T follicular helper cell (primary cell): ENCODE measurements at places on chromosomes 12 and 14.

DNA sequence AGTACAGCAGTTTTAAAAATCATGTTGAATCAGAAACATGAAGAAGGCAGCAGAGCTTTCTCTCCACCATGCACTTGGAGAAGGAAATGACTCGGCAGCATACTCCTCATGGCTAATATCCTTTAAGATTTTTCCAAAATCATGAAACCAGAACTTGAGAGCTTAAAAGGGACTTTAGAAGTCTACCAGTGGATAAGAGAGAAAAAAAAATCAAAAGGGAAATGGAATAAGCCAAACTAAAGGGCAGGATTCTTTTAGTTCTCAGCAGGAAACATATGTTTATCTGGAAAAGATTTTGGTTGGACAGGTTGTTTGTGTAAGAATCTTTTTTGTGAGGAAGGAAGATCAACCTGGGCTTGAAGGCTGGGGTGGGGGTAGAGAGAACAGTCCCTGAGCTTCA, 111.8 kb downstream of the PRKCH start:
- no peak for DNase-seq

GRCh38 chr12:67425394-67425793, 156.2 kb downstream of the CAND1 start:
- DNase-seq: no peak

DNA sequence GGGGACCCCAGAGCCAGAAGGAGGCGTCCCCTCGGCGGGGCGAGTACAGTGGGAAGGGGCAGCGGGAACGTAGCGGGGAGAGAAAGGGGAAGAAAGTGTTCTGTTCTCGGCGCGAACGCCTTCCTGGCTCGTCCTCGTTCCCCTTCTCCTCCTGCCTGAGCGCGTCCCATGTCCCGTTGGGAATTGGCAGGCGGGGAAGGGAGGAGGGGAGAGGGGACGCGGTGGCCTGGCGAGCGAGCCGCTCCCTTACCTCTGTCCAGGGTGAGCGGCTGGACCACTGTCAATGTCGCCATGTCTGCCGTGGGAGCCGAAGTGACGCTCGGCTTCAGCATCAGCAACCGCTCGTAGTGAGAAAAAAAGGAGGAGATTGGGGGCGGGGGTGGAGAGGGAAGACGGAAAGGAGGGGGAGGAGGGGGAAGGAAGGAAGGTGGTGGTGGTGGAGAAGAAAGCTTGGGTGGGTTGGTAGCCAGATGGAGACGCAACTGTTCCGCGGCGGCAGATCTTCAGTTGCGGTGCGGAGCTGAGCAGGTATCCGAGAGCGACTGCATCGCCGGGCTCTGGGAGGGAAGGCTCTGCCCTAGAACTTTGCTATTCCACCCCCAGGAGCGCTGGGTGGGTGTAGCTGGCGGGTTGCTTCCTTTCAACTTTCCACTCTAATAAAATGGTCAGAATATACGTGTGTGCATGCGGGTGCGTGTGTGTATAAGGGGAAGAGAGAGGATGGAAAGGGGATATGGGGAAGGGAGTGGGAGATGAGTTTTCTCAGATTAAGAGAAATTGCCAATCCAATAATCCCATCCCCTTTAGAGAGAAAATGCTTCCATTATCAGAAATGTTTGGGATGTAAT, at the start of gene LIN7A:
LIN7A (minus strand) TSS at position 544 of the 848 bp plus-strand sequence; CDS start at position 332, 212 bp downstream.
- no peak for DNase-seq

DNA sequence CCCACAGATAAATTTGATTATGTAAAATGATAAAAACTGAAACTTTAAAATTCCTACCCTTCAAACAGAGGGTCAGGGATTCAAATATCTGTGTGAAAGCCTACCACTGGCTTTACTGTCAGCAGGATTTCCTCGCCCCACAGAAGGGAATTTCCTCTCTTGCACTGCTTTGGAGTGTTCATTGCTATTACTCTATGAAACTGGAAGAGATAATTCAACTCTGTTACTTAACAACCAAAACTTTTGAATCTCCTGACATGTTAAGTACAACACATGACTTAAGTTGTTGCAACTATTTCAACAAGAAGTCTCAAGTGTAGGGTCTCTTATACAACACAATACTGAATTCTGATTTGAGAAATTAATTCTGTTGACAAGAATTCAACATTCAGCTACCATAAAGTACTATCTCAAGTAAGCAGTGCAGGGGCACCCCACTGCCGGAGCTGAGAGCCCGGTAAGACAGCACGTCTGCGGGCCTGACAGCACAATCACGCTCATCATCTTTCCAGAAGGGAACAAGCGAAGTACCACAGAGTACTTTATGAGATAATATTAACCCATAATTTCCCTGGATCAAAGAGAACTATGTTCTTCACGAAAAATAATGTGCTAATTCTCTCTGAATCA, 22.9 kb downstream of the DICER1 start:
- DNase-seq: no peak

- DNase-seq: no peak
Measured at GRCh38 chr12:39830852-39831520, 211.4 kb upstream of the ABCD2 start.

GRCh38 chr14:64706593-64707193, 2.5 kb downstream of the PLEKHG3 start:
- DNase-seq: no peak

DNA sequence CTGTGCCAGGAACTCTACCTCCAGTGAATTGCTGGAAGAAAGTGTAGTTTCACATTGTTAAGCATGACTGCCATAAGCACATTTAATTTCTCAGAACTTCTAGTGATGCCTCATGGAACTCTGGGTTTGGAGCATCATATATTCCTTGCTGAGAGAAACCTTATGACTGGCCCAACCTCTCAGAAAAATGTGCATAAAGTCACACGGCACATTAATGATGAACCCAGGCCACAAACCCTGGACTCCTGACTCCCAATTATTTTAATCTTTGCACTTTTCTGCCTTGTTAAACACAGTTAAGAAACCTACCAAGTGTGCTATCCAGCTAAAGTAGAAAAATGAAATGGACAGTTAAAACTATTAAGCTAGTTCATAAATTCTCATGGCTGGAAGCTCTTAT, 5.6 kb downstream of the TCP11L2 start:
- no peak for DNase-seq

DNA sequence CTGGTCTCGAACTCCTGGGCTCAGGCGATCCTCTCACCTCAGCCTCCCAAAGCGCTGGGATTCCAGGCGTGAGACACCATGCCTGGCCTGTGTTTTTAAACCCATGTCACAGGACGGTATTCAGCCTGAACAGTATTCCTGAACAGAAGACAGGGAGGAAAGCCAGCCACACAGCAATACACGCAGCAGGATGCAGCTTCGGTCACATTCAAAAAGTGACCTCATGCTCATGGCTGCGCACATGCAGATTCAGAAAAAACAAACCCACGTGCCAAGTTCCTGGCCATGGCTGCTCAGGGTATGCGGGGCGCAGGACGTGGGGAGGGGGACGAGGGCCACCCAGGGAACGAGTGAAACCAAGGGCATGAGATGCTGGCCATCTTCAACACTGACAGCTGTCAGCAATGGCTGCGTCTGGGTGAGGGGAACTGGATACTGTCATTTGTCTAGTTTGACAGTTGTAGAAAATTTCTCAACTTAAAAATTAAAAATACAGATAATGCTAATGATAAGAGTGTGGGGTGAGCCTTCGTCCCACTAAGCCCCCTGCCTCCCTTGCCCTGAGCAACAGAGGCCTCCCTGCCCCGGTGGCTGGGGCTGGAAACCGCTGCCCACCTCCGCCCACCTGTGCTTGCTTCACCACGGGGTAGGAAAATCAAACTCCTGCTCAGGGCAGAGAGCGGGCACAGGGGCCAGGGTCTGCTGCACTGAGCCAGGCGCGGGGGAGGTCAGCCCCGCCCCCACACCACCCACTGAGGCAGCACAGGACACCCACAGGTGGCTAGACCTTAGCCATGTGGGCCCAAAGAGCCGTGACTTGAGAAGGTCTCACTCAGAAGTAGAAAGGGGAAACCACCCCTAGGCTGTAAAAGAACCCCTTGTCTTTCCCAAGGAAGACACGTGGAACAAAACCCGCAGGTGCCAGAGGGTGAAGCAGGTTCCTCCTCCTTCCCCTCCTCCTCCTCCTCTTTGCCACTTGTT, 84.2 kb downstream of the SCARB1 start:
- no peak for DNase-seq

DNA sequence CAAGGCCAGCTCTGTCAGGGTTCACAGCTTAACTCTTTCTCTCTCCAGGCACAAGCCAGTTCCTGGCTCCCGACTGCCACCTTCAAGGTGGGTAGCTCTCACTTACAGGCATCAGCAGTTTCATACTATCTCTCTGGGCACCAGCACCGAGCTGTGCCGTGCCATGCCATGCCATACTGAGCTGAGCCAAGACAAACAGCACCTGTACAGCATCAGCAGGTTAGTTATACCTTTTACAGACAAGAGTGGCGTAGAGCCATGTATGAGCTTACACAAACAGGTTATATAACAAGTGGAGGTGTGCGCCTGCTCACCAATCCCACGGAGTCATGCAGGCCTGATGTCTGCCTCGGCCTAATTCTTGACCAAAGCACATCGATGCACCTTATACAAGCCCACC, 1098.7 kb downstream of the AACS start:
- no peak for DNase-seq

DNA sequence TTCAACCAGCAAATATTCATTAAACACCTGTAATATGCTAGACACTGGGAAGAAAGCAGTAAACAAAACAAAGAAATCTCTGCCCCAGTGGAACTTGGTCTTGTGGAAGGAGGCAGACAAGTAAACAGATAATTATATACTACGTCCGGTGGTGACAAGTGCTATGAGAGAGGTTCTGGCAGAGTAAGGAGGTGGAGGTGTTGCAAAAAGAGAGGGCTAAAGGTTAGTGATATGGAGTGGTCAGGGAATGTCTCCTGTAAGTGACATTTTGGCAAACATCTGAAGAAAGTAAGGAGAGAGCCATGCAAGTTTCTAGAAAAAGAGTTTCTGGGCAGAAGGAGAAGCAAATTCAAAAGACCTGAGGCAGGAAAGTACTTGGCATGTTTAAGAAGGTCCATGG, 73.4 kb downstream of the RIC8B start:
- DNase-seq: no peak

DNA sequence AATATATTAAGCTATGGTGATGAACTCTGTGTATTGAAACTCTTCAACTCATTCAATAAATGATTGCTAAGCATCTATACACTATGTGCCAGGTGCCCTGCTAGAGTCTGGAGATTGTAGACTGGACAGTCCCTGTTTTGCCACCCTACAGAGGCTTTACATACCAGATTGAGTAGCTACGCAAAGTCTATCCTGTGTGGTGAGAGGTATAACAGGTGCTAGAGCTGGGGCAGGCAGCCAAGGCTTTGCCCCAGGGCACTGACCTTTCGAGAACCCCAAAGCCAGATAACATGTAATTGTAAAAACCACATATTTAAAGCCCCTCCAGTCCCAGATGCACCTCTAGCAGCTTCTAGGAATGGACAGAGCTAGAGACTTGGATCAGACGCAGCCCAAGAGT, 52.8 kb downstream of the PPM1H start:
- DNase-seq: no peak

DNA sequence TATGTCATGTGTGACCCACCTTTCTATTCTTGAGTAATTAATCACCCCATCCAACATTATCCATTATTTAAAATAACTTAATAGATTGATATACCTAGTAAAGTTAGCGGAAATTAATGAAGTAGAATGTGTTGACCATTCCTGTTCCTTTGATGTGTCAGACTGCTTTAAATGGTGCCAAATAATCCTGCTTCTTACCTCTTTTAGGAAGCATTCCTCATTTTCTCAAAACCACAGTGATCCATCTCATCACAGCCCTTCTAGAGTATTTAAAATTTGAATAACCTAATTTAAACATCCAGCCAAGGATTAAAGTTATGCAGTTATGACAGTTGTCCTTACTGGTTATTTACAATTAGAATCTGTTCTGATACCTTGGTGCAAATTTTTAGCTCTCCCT, 6.9 kb downstream of the MGAT4C start:
- DNase-seq: no peak

GRCh38 chr14:35221462-35221861, 70.7 kb upstream of the PSMA6 start:
- DNase-seq: no peak

GRCh38 chr12:70876952-70877351, 43.6 kb downstream of the PTPRR start:
- no peak for DNase-seq

GRCh38 chr14:100529561-100530031, 57.6 kb downstream of the BEGAIN start:
- no peak for DNase-seq

GRCh38 chr12:7403466-7403865, 40.5 kb downstream of the CD163L1 start:
- DNase-seq: no peak

DNA sequence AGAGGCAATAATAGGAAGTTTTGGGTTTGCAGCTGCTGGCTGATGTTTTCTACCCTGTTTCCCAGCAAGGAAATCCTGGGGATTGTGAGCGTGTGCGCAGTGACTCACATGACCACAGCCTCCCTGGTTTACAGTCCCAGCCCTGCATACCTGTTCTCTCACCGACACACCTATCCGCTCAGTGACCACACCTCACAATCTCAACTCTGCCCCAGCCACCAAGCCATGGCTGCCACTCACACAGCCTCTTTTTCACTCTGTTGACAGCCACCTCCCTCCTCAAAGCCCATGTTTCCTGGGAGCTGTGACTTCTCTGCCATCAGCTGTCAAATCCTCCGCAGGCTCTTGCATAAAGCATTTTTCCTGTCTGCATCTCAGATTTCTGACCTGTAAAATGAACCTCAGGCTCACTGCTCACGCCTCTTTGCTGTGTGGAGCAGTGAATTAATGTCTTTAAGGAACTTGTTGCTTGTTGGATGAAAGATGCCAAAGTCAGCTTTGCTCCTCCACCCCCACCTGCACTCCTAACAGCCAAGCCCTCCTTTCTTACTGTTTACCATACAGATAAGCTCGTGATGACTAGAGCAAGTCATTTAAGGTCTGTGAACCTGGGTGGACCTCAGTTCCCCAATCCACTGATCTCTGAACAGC, 43.5 kb downstream of the B4GALNT3 start:
- DNase-seq: no peak

DNA sequence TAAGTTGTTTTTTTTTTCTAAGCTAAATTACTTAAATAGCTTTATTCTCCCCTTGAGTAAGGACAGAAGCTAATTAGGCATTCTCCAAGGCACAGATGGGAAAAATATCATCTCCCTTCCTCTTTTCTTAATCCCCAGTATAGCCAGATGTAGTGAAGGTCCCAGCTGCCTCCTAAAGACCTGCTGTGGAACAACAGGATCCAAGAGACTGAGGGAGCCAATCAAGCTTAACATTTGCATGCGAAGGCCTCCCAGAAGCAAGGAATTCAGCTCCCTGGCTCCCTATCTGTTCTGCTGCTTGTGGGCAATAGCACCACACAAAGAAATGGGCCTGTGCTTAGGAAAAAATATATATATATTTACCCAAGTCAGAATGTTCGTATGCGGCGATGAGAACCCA, 255.2 kb downstream of the SYT1 start:
- DNase-seq: no peak

GRCh38 chr12:102503056-102503681, 22.8 kb upstream of the IGF1 start:
- DNase-seq: no peak

GRCh38 chr14:60566101-60566500, 57.2 kb downstream of the SIX6 start:
- DNase-seq: no peak
